ENCODE measurements at places on chromosomes 7 and 10. TPM values are rescaled to one million over a fixed set of nuclear protein-coding genes. Genes with fewer than 3 reads are reported as not detected.

Gene SCART1
- total RNA-seq, result 2.5 TPM

Gene HYAL4
- not detected for total RNA-seq

Gene PODXL
- total RNA-seq, result 1.6 TPM

Gene ASB10
- total RNA-seq, result not detected

Gene PON1
- not detected for total RNA-seq

Gene PLAC9
- total RNA-seq, result 8.0 TPM

Gene NKX1-2
- total RNA-seq, result not detected

Gene TMEM229A
- 0.07 TPM for total RNA-seq

Gene ARHGEF35
- 1.3 TPM for total RNA-seq

Gene MEPCE
- total RNA-seq, result 30.4 TPM

Gene CEP55
- total RNA-seq, result 5.5 TPM

Gene CREB5
- 7.6 TPM for total RNA-seq

Gene SLC29A4
- 6.5 TPM for total RNA-seq

Gene KCP
- total RNA-seq, result 0.69 TPM

Gene TDRD1
- total RNA-seq, result 0.13 TPM

Gene PNLIPRP2
- not detected for total RNA-seq

Gene PDGFA
- total RNA-seq, result 91.5 TPM

Gene CCZ1
- 43.1 TPM for total RNA-seq

Gene WDR86
- 0.26 TPM for total RNA-seq

Gene CYP2E1
- 0.86 TPM for total RNA-seq

Gene SPOCK2
- total RNA-seq, result 0.69 TPM

Gene TAF5
- total RNA-seq, result 4.5 TPM

Gene EPO
- not detected for total RNA-seq

Gene GLI3
- 4.1 TPM for total RNA-seq

Gene SPDYE6
- not detected for total RNA-seq

Gene ZNF727
- 0.10 TPM for total RNA-seq

Gene RBM20
- 2.4 TPM for total RNA-seq

Gene YKT6
- 123 TPM for total RNA-seq

Gene AKR1D1
- 0.07 TPM for total RNA-seq

Gene ZKSCAN1
- total RNA-seq, result 50.1 TPM

Gene ARL5B
- 14.6 TPM for total RNA-seq

All from smooth muscle cell of the pulmonary artery (primary cell).